ENCODE measurements at places on chromosomes 13 and 19.

- no peak for DNase-seq
Measured at GRCh38 chr13:46278474-46278873, 66.7 kb downstream of the LRRC63 start.

GRCh38 chr13:79614250-79614918 is 133.4 kb downstream of the NDFIP2 start:
- DNase-seq, result no peak

- DNase-seq, result peak; percentile 81
Measured at GRCh38 chr19:49469828-49470614, 4.0 kb upstream of the FLT3LG start.

GRCh38 chr13:48492096-48492440 is 40.8 kb downstream of the RCBTB2 start:
- no peak for DNase-seq

GRCh38 chr19:42281146-42281826 is 12.2 kb downstream of the CIC start:
- DNase-seq, result peak; percentile 50

GRCh38 chr19:21698215-21698614 is 69.2 kb downstream of the ZNF100 start:
- DNase-seq, result no peak

GRCh38 chr19:384799-385169 is 24.2 kb downstream of the C2CD4C start:
- DNase-seq, result no peak

Measured in activated T-cell treated with anti-CD3 and anti-CD28 coated beads, Interleukin-2, amount 50 U/mL, for 1 hour (primary cell).